ENCODE measurements at places on chromosomes 2 and 18.

DNA sequence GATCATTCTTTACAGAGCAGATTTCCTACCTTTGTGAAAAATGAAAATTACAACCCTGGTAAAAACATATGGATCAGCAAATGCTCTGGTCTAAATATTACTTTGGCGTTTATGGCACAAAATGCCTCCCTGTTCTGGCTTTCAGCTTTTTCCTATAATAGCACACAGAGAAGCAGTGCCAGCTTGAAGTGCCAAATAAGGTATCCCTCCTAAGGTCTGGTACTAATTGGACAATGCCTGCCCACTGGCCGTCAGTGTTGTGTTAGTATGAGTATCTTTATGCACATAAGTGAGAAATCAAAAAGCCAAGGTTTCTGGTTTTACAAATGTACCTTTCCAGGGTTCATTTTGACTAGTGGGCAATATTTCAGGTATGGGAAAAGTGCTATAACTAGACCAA is 1293.7 kb upstream of the FAM98A start:
- no peak for DNase-seq

DNA sequence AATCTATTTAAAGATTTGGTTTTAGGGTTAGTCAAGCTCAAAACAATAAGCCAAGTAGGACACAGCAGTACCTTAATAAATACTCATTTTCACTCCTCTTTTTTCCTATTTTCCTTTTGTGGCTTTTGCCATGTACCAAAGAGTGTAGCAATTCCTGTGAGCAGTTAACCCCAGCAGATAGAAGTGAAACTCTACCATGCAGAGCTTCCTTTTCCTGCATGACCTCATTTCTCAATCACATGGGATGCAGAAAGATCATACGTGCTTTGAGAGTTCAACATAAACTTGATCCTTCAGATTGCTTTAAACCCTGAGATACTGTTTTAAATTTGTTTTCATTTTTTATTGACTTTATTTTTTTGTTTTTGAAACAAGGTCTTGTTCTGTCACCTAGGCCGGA is 99.1 kb upstream of the ARHGAP15 start:
- no peak for DNase-seq

DNA sequence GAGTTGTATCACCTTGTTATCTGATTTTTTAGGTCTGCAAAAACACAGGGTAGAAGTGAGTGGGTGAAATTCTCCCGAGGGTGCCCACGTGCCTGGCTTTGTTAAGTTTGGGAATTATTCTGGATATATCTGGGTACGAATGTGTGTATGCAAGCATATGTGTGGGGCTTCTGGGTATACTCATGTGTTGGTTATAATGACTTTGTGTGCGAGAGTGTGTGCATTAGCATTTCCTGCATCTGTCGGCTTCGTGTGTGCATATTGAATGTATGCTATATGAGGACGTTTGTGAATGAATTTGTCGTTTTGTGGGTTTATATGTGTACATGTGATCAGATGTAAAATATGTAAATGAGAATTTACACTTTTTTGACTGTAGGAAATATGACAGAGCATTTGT is 13.8 kb upstream of the DNAJC27 start:
- DNase-seq, result no peak

GRCh38 chr2:2646433-2647051 is 315.5 kb upstream of the MYT1L start:
- DNase-seq, result no peak

- DNase-seq, result no peak
These were observed 126.0 kb downstream of the KCNH7 start for GRCh38 chr2:162712598-162712997.

DNA sequence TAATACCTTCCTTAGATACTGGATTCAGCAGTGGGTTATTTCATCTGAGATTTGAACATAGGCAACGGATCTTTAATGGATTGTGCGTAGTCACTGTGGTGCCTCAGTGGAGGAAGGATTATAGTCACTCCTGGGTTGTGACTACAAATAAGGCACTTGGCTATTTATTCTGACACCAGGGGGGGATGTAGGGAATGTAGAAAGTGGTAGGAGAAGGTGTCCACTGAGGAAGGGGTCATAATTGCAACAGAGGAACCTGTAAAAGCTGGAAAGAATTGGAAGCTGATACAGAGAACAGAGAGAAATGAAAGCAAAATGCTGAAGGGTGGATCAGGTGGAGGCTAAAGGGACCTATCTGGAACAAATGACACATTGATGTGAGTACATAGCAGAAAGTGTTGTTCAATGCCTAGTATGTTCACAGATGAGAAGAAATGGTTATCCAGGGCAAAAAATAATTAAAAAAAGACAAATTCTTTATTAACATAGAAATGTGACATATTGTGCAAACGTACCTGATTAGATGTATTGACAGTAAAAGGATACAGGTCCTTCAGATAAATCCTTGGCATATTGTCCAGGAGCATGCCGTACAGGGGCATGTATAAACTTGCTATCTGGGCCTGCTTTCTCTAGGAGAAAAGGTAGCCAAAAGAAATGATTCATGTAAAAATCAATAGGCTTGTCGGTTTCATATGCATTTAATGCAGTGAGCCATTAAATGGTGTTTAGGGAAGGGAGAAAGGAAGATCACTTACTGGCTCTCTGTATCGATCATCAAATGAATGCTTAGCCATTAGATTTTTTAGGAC is 91.2 kb upstream of the CCDC195 start:
- no peak for DNase-seq

DNA sequence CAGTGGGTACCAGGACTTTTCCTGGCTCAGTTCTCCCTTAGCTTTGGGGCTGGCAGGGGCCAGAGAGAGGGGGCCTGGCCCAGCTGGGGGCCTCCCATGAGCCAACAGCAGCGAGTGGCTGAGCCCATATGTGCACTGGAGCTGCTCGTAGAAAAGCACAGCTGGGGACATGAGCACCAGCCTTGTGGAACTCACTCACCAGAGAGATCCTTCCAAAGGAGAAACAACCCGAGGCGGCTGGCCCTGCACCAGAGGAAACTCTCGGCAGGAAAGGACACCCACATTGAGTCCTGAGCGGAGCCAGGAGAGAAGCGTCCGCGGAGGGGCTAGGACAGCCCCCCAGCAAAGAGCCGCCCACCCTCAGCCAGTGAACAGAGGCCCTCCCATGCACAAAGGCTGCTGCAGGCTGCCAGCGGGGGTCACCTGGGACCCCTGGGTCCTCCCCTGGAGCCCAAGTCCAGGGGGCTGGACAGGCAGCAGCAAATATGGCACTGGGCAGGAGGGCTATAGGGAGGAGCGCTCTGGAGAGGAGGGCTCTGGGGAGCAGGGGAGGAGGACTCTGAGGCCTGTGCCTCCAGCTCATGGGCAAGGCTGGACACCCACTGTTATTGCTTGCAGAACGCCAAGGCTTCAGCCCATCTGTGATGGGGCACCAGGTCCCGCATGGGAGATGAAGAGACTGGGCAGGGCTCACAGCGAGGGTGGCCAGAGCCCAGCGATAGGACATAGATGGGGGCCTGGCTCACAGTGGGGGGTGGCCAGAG is 42.1 kb upstream of the SNED1 start:
- DNase-seq, result no peak

- no peak for DNase-seq
These were observed 41.9 kb upstream of the ODC1 start for GRCh38 chr2:10489842-10490555.

GRCh38 chr2:43312755-43313641 is 86.6 kb upstream of the ZFP36L2 start:
- no peak for DNase-seq

DNA sequence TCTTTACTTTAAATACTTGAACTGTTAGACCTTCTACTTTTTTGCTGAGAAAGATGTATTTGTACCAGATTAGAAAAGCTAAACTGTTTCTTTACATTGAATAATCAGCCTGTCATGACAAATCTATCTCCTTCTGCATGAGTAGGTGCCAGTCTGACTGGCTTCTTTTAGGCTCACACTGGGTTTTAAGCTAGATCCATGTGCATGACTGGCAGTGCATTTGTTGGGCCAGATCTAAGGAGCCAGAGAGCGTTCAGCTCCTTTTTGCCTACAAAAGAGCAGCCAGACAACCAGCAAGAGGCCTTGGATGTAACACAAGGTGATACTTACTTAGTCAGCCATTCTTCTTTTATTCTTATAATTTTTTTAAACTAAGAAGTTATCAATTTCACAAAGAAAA is 82.0 kb upstream of the OTX1 start:
- DNase-seq, result no peak

DNA sequence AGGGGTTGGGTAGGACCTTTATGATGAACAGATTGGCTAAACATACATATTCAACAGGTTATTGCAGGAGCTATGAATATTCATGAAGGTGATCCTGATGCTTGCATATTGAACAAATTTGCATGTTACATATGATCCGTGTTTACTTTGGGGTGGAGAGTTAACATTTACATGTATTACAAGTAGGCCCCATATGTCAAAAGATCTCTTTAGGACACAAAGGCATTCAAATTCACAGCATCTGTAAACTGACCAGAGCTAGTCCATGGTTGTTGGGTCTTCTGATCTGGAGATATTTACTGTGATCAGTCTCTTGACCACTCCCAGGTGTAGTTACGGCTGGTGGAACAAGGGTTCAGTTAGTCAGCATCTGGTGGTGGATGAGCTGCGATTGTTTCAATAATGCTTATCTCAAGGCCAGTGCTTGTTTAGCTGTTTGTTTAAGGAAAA is 80.4 kb downstream of the PMAIP1 start:
- DNase-seq, result no peak

- no peak for DNase-seq
These were observed 241.6 kb downstream of the CALCRL start for GRCh38 chr2:187206471-187206870.

DNA sequence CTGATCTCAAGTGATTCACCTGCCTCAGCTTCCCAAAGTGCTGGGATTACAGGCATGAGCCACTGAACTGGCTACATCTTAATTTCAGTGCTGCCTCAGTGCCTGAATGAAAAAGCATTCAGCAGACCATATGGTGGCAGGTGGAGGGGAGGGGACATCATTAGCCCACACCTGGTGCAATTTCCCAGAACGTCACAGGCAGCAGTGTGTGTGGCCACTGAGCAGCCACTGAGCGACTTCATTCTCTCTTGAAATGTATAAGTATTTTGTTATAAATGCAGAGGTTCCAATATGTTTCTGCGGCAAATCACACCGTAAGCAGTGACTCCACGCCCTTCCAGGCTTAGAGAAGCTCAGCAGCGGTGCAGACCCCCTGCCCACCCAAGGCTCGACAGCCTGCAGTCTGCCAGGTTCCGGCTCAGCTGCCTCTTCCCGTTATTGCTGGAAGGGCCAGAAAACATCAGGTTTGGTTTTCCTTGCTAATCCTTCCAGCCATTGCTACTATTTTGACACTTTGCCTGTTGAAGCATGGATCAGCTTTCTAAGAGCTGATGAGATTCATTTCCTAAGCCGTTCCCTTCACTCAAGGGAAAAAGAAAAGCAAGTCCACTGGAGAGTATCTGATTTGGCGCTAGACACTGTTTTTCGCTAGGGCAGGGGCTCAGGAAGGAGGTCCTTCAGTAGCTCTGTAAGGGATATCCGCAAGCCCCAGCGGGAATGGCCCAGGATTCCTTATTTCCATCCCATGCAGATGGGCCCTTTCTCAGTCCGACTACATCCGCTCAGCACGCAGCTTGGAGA is 250.7 kb downstream of the VAPA start:
- no peak for DNase-seq

DNA sequence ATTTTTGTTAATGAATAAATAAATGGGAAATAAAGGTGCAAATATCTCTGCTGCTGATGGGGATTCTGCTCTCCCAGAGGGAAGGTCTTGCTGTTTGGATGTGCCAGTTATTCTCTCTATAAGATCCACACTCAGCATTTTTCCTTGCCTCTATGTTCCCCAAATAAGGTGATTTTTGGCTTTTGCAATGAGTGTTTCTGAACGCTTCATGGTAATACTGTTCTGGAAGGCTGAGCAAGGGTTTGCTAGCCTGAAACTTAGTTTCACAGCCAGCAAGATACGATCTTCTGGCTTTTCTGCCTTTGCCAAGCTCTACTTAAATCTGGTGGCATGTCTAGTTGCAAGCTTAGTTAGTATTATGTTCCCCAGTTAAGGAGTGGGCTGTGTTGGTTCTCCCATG is 114.6 kb downstream of the LPIN1 start:
- no peak for DNase-seq

DNA sequence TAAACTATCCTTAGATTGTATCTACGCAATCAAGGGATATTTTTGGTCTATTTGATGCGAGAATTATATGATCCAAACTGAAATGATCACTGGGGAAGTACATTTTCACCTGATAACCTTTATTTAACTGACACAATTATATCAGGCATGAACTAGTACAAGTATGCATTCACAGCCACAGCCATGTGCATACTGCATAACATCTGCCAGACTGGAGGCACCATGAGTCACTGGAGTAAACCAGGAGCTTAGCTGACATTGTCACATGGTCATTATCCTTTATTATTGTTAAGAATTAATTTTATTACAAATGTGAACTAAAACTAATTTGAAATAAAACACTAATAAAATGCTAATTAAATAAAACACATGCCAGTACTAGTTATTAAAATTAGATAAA is 1127.1 kb downstream of the DPP10 start:
- no peak for DNase-seq

- DNase-seq, result no peak
These were observed 396.1 kb upstream of the RAB12 start for GRCh38 chr18:8212896-8213780.

GRCh38 chr18:42275949-42276730 is 321.1 kb downstream of the PIK3C3 start:
- DNase-seq, result no peak

DNA sequence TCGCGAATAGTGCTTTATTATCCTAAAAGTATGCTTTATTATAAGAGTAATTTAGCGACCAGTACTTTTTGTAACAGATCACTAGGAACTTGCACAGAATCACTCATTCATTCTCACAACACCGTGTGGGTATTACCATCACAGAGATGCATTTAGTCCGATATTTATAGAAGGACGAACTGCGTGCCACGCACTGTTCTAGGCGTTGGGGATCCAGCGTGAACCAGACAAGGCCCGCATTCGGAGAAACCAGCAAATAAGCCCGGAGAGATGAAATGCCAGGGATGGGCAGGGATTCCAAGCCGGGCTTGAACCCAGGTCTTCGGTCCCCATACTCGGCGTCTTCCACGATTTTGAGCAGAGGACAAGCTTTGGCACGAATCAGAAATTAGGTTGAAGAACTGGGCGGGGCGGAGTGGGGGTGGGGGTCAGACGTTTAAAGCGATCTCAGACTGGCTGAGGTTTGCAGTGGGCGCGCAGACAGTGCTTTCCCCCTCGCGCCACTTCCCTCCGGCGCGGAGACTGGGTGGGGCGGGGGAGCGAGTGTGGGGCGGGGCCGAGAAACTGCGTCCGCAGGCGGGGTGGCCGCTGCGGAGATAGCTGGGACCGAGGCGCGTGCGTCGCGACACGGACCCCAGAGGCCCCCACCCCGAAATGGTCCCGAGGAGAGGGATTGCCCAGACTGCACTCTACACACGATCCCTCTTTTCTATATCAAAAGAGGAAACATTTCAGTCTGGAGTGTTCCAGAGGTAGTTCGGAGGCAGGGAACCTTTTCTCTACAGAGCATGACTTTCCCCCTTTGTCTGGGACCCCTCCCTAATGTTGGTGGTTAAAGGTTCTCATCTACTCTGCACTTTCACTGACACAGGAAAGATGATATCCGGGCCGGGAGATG is 1.1 kb upstream of the CXCR4 start:
- DNase-seq, result peak; percentile 81

GRCh38 chr18:44679914-44680272 is 795 bp upstream of the SETBP1 start:
- peak; percentile 38 for DNase-seq

- DNase-seq, result no peak
These were observed 668 bp upstream of the ANKRD12 start for GRCh38 chr18:9135912-9136314.
